ENCODE measurements at places on chromosomes 7 and 10.

- no peak for DNase-seq
These were observed 2.8 kb upstream of the BCL7B start for GRCh38 chr7:73560109-73560835.

- DNase-seq = no peak
These were observed 4.1 kb upstream of the HMX2 start for GRCh38 chr10:123143825-123144168.

- no peak for DNase-seq
These were observed 375.8 kb upstream of the PODXL start for GRCh38 chr7:131932271-131932670.

DNA sequence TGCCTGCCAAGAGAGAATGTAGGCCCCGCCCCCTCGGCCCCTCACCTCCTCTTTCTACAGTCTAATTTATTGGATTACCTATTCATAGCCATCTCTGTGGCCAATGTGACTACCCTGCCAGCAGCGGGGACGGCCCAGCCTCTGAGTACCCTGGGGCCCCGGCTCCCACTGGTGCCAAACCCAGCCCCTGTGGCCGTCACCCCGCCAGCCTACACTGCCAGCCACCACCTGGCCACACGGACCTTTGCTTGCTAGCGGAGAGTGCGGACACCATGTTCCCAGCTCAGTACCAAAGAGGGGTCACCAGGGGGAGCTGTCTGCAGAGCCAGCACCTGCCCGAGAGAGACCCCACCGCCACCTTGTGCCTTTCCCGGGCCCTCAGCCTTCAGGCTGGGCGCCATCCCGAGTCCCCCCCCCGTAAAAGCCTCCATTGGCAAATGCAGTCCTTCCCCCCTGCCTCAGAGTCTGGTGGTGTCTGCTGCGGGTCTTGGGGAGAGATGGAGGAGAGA lies 511.1 kb downstream of the ZNF37A start:
- DNase-seq = no peak

- no peak for DNase-seq
These were observed 19.6 kb downstream of the WASL start for GRCh38 chr7:123729218-123729578.

GRCh38 chr7:87060288-87060537 lies 759 bp upstream of the ELAPOR2 start:
- no peak for DNase-seq

- DNase-seq = no peak
These were observed 12.1 kb upstream of the MYL7 start for GRCh38 chr7:44152971-44153947.

- no peak for DNase-seq
These were observed 60.4 kb downstream of the C10orf105 start for GRCh38 chr10:71659111-71659634.

DNA sequence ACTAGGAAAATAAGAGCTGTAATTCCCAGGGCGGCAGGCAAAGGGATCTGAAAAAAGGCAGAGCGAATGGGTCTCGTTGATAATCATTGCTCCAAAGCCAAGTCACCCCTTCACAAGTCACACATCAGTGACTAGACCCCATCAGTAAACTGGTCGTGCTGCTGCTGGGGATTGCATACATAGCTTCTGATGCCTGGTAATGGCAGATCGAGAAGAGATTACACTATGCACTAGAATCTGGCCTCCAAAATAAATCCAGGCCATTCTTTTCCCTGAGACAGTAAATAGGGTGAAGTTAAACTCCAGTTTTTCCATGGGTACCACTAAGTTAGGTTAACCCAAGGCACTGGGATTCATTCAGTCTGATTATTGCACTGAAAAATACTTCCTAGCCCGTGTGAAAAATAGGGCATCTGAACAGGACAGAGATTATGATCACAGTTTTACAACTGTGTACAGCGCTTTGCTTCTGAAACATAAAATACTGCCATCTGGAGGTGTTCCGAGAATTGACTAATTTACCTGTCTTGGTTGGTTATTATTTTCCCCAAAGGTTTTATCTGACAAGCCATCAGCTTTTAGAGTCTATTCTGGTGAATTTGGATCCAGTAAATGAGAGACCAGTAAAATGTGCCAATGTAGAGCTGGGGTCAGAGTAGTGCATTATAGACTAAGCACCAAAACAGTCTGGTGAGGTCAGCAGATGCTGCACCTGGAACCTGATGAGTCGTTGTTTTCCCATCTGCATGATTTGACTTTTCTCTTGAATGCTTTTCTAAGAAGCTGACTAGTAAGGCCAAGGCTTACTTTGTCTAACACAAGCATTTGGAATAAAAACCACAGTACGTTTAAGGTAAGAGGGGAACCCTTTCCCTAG lies 82.9 kb upstream of the AFAP1L2 start:
- DNase-seq = no peak

Measured in right kidney (tissue), 9 donors.